ENCODE measurements at places on chromosomes 2 and 18.

DNA sequence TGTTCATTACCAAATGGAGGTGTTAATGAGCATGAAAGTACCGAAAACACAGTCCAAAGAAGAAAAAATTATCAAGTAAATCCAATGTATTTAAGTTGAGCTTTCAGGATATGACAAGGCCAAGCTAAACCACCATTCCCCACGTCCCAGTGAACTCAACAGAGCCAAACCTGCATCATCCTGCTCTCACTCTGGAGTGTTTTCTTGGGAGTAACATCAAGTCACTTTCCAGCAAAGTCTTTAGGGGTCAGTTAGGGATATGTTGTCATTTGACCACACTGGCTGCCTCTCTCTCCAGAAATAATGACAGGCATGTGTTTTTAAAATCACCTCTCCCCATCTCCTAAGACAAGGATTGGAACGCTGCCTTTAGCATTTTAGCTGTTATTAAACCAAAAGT is 140.5 kb downstream of the SRBD1 start:
- no peak for DNase-seq

GRCh38 chr2:64401529-64401880 is 52.5 kb upstream of the LGALSL start:
- DNase-seq, result no peak

DNA sequence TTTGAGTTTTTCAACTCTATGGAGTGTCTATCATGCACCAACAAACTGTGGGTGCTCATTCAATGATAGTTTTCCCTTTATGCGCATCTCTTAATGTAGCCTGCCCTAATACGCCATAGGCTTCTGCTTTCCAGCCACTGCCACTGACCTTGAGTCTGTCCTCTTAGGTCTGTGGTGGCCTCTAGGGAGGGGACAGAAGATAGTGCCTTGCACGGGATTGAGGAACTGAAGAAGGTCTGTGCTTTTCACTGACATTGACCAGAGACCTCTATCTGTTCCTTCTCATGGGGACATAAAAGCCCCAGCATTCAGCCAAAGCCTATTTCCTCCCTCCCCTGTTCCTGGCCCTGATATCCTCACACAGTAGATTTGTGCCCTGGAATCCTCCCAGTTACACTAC is 2.3 kb downstream of the GCKR start:
- no peak for DNase-seq

GRCh38 chr18:43276491-43276890 is 799 bp downstream of the SYT4 start:
- DNase-seq, result no peak

DNA sequence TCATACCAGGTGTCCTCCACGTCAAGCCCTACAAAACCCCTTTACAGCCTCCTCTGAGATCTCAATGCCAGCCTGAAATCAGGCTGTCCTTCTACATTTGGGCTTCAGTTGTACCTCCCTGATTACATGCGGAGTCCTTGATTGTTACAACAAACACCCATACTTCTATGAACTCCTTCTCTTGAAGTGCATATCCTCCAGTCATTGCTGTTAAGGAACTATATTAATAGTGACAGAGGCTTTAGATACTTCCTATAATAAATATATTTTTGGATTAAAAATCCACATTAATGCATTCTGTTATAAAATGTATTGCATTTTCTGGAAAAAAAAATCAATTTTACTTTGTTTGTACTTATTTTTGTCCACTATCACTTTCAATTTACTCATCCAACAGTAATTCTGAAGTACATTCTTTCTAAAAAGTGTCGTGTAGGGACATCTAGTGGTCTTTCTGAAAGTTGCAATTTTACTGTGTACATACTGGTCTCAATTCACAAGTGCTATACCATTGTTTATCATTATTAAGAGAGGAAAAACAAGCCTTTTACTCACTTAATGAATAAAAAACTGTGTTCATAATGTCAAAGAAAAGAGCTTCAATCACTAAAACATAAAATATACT is 316.4 kb downstream of the DSEL start:
- DNase-seq, result peak; percentile 17

DNA sequence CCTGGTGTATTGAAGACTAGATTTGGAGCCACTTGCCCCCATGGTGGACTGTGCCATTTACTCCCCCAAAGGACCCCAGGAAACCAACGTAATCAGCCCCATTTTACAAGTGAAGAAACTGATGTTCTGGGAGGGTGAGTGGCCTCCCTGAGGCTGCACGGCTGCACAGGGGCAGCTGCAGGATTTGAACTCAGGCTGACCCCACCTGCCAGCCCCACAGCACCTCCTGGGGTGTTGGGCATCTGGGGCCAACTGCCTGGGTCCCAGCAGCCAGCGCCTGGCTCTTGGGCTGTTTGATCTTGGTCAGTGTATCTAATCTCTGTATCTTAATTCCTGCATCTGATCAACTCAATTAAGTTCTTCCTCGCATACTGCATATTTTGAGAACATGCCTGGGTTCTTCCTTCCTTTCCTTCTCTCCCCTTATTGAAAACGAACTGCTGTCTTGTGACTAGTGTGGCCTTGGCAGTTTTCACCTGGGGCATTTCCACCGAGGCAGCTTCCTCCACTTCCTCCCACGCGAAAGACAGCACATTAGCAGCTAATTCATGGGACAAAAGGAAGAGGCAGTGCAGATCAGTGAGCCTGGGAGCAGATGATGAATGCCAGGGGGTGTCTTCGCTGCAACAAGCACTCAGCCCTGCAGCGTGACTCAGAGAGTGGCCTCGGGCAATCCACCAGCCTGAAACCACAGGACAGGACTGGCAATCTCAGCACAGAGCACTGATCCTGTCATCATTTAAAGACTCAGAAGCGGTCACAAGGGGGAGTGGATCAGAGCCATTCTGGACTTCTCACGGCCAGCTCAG is 184.1 kb upstream of the RAB12 start:
- DNase-seq, result peak; percentile 79

DNA sequence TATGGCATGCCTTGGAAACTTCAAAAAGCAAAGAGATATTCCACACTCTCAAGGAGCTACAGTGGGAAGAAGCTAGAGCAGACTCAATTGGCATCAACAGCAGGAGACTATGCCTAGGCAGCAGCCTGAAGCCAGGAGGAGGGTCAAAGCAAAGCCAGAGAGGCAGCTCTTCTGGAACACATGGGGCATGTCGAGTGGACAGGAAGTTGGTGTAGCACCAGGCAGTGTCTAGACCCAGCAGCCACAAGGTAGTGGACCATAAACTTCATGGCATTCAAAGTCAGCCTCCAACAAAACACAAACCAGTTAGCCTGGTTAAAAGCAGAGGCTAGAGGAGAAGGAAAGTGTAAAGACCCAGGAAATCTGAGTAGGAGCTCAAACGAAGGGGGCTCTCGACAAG is 311.2 kb upstream of the PKDCC start:
- no peak for DNase-seq

GRCh38 chr2:161766334-161766733 is 142.1 kb downstream of the SLC4A10 start:
- DNase-seq, result no peak
